Right ventricle myocardium inferior (tissue), 1 donor: ENCODE measurements at places on chromosomes 3 and 15.

- no peak for DNase-seq
Measured at GRCh38 chr15:34360298-34360697, 6.7 kb downstream of the LPCAT4 start.

DNA sequence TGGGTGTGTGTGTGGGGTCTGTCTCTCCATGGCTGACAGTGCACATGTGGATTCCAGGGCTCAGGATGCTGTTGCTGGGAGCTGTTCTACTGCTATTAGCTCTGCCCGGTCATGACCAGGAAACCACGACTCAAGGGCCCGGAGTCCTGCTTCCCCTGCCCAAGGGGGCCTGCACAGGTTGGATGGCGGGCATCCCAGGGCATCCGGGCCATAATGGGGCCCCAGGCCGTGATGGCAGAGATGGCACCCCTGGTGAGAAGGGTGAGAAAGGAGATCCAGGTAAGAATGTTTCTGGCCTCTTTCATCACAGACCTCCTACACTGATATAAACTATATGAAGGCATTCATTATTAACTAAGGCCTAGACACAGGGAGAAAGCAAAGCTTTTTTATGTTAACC, 10.5 kb downstream of the ADIPOQ start:
- no peak for DNase-seq

DNA sequence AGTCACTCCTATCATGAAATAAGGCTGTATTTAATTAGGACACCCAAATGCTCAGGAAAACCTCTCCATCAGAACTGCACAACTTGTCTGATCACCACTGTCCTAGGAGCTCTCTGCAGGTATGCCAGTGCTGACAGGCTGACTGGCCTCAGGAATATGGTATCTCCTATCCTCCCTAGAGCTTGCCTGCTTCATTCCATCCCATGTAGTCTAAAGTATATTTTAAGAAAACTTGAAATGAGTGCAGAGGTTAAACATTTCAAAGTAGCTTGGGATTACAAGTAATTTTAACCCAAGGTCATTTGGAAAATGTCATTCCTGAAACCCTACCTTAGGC, 23.7 kb downstream of the FILIP1L start:
- DNase-seq = no peak

- no peak for DNase-seq
Measured at GRCh38 chr15:63860155-63860554, 26.4 kb upstream of the HERC1 start.

DNA sequence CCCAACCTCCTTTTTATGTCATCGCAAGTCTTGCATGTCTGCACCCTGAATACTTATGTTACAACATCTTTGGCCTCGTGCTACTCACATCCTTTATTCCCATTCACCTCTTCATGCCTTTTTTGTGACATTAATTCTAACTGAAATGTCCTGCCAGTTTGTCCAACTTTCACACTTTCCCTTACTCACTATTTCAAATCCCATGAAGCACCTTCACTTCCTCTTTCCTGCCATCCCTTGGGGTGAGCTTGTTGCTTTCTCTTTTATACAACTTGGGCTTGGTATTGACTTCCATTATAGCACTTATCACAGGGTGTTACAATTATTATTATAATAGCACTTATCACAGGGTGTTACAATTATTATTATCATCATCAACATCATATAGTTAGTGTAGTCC, 496.3 kb downstream of the NLGN1 start:
- no peak for DNase-seq

GRCh38 chr3:129746629-129747028, 140.2 kb upstream of the PLXND1 start:
- no peak for DNase-seq

DNA sequence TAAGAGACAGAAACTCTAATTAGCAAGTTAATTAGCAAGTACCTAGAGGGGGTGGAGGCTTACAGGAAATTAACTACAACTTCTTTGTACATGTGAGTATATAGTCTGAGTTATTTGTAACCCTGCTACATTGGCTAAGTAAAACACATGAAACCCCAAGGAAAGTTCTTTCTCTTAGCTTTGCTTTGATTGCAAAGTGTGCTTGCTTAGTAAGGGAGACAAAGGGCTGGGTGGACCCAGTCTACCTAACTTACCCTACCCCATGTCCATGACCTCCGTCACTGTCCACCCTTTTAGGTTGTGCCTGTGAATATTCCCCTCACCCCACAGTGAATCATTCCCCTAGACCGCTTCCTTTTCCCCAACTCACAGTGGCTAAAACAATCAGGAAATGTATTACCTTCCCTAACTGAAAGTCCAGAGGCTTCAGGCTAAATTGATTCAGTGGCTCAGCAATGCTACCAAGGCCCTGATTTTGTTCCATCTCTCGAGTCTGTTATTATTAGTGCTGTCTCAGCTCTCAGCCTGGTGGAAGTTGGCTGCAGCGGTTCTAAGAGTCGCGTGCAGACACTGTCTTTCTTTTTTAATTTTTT, 31.1 kb upstream of the RYR3 start:
- no peak for DNase-seq

GRCh38 chr3:123314359-123315270, 112.9 kb downstream of the SEC22A start:
- peak; percentile 64 for DNase-seq
